Stimulated activated CD4-positive, alpha-beta T cell treated with anti-CD3 and anti-CD28 coated beads, Interleukin-2, amount 100 ng/mL, for 24 hours (primary cell): ENCODE measurements at places on chromosomes 4 and X.

DNA sequence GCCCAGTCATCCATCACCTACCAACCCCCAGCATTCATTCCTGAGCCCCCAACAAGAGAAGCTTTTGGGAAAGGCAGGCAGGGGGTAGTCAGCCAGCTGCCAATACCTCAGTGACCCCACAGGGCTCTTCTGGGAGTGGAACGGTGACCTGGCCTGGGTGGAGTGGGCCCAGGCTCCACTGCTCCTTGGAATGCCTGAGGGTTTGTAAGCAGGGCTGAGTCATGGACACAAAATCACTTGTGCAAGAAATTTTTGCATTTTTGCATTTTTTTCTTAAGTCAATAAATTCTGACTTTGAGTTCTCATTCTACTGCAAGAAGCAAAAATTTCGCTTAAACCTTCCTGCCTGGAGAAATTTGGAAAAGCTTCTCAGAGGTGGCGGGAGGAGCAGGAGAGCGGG lies 18.5 kb downstream of the SORCS2 start:
- no peak for DNase-seq

DNA sequence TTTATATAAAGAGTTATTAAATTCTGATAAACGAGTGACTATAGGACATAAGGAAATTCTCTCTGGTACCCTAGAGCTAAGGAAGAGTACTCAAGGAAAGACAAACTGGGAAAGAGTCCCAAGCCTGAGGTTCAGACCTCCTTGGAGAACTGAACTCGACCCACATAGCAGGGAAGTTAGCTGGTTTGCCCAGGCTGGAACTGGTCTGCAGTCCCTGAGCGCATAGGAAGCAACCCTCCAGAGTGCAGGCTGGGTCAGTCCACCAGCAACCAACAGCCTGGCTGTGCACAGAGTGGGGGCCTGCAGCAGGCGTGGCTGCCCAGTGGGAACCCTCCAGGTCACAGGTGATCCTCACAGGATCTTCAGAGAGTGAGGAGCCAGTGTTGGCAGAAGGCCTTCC lies 114.1 kb downstream of the SOWAHB start:
- no peak for DNase-seq

- no peak for DNase-seq
Observed at GRCh38 chr4:632196-632790, 6.9 kb downstream of the PDE6B start.

DNA sequence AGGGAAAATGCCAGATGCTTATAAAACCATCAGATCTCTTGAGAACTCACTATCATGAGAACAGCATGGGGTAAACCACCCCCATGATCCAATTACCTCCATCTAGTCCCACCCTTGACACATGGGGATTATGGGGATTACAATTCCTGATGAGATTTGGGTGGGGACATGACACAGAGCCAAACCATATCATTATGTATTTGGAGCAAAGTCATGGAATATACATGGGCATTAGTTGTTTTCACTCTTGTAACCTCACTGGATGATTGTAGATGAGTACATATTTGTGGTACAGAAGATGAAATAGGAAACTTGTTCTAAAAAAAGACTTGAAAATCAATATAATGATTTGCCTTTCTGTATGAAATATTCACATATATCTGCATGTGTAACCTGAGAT lies 674.5 kb upstream of the BOD1L1 start:
- no peak for DNase-seq
